GOT3 (cell line): ENCODE measurements at places on chromosomes 4 and X.

- DNase-seq: no peak
Observed at GRCh38 chr4:73311428-73311827, 52.8 kb upstream of the ANKRD17 start.

DNA sequence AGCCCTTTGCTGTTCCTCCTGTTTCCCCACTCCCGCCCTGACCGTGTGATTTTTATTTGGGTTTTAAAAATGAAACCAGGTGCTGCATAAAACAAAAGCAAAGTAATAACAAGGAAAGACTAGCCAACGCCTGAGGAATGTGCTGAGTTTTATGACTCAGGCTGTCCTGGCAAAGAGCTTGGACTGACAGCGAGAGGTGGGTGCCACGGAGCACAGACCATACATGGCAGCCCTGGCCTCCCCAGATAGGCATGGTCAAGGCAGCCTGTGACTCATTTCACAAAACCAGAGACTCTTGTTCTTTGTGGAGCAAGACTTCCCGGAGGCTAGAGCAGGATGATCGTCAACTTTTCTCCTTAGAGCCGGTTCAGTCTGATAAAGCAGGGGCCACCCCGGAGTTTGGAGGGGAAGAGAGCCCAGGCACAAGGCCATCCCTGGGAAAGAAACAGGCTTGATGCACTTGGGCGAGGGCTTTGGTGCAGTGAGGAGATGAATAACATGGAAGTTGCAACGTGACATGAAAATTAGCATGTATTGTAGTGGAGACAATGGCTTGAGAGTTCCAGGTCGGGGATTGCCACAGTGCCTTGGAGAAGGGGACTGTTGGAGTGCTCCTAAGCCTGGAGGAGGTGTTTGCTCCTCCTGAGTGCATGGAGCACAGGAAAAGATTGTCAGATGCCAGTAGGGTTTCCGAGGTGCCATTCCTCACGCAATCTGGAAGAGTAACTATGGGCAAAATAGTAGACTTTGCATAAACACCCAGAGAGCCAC lies 54.8 kb downstream of the C4orf51 start:
- DNase-seq: peak; percentile 7

GRCh38 chrX:27679281-27679680 lies 89.1 kb downstream of the DCAF8L2 start:
- DNase-seq: no peak

DNA sequence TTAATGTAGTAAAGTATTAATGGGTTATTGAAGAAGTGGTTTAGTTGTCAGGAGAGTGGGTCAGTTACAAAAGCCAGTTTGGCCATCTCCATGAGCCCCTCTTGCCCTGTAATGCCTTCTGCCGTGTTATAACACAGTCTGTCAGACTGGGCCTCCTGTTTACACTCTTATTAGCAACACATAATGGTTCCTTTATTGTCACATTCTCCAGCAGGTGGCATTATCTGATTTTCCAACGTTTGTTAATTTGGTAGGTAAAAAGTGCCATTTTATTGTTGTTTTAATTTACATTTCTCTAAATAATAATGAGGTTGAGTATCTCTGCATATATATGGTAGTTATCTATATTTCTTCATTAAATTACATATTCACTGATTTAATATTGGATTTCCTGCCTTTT lies 560.8 kb downstream of the FGF13 start:
- DNase-seq: no peak

- DNase-seq: no peak
Observed at GRCh38 chr4:139749338-139749737, 83.7 kb downstream of the MGST2 start.

DNA sequence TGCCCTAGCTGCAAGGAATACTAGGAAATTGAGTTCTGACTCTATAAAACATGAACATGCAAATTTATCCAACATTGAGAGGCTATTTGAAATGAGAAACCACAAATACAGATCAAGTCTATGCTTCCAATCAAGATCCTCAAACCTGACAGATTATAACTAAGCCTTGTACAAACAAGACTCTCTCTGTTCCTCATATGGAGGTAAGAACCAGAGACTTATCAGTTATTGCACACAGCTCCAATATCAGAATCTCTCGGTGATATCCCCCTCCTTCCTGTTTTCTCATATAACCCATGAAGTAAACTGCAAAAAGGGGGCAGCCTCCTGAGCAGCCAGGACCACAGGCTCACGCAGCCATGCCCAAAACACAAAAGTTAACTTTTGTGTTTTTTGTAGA lies 36.5 kb downstream of the FBXW7 start:
- no peak for DNase-seq

- DNase-seq: no peak
Observed at GRCh38 chr4:168864821-168865541, 145.1 kb downstream of the CBR4 start.

DNA sequence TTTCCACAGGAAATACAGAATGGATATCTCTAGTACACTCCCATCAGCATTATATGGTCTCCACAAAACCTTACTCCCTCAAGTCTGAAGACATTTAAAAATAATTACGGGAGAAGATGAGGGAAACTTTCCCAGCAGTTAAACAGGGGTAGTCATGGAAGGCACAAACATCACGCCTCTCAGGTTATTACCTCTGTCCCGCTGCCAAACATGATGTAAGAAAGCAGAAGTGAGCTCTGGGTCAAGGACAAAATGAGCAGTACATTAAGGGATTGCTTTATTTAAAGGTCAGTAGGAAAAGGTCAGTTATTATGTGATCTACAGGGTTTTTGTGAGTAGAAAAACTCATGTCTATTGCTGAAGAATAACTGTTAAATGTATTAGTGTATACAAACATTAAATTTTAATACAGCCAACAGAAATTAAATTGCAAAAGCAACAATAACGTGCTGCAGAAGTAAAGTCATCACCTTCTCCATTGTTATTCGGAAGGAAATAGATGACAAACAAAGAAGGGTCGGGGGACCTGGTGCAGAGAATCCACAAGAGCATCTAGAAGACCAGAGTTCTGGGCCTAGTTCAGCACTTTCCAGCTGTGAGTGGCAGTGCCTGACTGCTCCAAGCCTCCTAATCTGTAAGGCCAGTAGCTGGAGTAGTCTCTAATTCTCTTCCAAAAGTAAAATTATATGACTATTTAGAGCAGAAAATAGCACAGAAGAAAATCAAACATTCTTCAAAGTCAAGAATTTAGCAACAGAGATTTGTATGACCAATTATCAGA lies 171.2 kb downstream of the PPP3CA start:
- DNase-seq: no peak

DNA sequence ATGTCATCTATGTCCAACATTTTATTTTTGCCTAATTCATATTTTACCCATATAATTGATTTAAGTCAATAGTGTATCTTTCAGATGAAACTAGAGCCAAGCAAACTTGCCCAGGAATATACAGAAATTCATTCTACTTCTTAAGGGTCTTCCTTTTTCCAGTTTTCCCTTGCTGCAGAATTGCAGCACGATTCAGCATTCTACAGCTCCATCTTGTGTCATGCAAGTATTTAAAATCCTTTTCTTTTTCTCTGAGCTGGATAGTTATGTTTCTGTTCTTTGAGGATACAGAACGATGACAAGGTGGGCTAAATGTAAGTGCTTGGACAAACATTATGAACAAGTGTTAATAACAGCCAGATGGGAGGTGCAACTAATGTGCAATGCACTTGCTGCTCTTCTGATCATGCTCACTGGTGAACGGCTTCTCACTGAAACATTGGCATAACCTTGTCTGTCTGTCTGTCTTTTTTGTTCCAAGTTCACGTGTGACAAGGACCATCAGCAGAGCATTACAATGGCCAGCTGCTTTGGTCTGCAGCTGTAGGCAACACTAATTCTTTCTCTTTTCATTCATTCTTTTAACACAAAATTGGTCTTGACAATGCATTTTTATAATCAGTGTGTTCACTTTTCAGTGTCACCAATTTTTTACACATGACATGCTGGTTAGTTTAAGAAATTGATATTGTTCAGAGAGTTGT lies 1821.7 kb downstream of the ARAP2 start:
- no peak for DNase-seq

- no peak for DNase-seq
Observed at GRCh38 chr4:153036931-153037482, 100.9 kb downstream of the FHDC1 start.

GRCh38 chr4:3257556-3258482 lies 8.9 kb downstream of the MSANTD1 start:
- no peak for DNase-seq

DNA sequence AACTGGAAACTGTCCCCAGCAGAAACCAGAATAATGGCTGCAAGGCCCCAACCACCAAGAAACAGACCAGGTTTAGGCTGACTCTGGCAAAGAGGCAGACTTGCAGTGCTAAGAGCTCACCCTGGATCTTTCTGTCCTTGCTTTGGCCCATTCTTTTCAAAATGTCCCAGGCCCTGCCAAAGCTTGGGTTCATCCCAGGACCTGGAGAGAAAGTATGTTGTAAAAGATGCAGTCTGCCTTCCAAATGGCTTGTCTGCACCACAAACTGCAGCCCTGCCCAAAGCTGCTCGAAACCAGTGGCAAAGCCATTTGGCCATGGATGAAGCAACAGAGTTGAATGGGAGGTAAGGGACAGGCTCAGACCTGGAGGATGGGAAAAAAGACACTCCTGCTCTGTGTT lies 38.0 kb upstream of the LNX1 start:
- no peak for DNase-seq

- DNase-seq: no peak
Observed at GRCh38 chrX:110211340-110211739, 106.5 kb downstream of the AMMECR1 start.

DNA sequence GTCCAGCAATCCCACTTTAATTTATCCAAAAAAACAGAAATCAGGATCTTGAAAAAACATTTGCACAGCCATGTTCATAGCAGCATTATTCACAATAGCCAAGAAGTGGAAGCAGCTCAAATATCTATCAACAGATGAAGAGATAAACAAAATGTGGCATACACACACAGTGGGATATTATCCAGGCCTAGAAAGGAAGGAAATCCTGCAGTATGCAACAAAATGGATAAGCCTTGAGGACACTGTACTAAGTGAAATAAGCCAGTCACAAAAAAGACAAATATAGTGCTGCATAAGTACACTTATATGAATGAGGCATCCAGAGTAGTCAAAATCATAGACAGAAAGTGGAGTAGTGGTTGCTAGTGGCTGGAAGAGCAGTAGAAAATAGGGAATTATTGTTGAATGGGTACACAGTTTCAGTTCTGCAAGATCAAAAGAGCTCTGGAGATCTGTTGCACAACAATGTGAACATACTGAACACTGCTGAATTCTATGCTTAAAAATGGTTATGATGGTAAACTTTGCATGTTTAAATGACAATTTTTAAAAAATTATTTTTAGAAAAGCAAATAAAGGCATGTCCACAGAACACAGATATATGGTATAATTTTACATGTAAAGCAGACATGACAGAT lies 25.6 kb downstream of the CHM start:
- no peak for DNase-seq

DNA sequence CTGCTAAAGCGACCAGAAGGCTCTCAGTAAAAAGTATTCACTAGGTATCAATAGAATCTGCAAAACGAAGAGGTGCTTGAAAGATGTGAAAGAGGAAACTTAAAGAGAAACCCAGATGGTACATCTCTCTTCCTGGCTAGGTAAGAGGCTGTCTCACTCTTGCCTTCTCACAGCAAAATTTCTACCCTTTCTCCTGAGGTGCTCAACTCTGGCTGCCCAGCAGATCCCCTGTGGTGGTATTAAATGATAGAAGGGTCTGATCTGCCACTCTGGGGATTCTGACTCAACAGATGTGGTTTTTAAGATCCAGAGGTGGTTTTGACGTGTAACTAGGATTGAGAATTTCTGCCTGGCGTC lies 14.9 kb upstream of the TSPAN5 start:
- DNase-seq: no peak

GRCh38 chr4:113700602-113701150 lies 60.9 kb downstream of the CAMK2D start:
- DNase-seq: no peak

- no peak for DNase-seq
Observed at GRCh38 chr4:161132715-161133425, 1030.9 kb downstream of the FSTL5 start.

- no peak for DNase-seq
Observed at GRCh38 chr4:188218392-188218791, 79.2 kb downstream of the TRIML1 start.

GRCh38 chr4:138092060-138092459 lies 150.1 kb downstream of the SLC7A11 start:
- no peak for DNase-seq

DNA sequence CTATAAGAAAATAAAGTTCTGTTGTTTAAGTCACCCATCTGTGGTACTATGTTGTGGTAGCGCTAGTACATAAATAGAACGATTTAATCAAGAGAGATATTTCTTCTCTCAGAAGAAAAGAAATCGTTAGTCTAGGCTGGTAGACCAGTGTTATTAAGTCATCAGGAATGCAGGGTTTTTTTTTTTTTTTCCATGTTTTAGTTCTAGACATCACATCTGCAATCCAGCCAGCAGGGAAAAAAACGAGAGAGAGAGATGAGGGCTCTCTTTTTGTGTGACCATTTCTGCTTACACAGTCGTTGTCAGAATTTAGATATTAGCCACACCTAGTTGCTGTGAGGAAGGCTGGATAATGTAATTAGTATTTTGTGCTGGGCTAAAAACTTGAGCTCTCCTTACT lies 417.4 kb downstream of the TMA16 start:
- no peak for DNase-seq

- DNase-seq: no peak
Observed at GRCh38 chrX:155949098-155949497, 48.4 kb upstream of the IL9R start.

DNA sequence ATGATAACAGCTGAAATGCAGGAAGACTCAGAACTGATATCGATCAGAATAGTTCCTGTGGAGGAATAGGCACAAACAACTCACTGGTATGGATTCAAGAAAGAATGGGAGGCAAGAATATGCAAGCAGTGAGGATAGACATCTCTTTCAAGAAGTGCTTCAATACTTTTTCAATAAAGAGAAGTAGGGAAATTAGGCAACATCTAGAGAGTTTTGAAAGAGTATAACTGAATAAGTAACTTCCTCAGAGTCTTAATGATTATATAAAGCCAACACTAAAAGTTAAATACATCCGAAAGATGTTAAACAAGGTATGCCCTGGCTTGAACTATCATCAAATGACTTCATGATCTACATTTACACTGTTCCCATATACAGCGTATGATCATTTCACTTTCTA lies 1443.0 kb downstream of the PCDH7 start:
- no peak for DNase-seq

GRCh38 chr4:128225148-128225547 lies 62.5 kb downstream of the PGRMC2 start:
- DNase-seq: no peak
